ENCODE measurements at places on chromosomes 2 and 18.

GRCh38 chr2:223697892-223698645, 95.9 kb upstream of the SCG2 start:
- DNase-seq: peak; percentile 31

- no peak for DNase-seq
These were observed 339.5 kb upstream of the GCFC2 start for GRCh38 chr2:76050196-76050595.

DNA sequence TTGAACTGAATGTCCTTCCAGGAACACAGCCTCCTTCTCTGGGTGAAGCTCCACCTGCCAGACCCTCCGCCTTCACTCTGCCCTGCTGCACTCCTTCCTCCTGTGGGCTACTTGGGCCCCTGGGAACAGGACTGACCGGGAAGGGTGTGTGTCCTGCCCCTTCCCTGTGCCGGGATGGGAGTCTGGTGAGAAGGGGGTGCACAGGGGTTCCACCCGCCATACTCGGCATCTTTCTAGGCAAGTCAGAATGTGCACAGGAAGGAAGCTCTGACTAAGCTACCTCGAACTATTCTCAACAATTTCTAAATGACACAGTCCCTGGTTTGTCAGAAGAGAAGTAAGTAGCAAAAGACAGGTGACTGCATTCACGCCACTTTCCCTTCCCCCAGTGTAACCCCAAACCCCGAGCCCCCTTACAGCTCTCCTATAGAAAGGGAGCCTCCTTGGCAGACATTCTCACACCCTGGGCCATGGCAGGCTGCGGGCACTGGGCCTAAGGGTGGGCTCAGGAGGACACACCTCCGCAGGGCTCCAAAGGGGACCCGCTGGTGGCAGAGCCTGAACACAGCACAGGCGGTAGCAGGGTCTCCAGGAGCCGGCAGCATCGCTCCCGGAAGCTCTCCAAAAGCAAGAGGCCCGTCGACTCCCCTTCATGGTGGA, 184.1 kb downstream of the HDAC4 start:
- no peak for DNase-seq

DNA sequence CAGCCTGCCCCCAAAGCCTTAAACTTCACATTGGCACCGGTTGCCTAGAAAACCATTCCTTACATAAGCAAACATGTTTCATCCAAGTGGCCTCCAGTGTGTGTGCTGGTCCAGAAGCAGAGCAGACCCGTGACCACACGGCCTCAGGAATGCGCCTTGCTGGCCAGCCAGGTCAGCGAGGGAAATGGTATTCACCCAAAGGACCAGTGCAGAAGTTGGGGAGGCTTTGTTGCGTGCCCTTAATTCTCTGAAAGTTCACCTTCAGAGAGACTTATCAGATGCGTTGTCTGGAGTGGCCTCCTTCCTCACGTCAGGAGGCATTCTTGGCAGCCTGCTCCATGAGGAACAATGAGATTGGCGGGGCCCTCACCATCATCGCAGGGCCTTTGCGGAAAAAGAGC, 25.9 kb downstream of the NRP2 start:
- DNase-seq: no peak

DNA sequence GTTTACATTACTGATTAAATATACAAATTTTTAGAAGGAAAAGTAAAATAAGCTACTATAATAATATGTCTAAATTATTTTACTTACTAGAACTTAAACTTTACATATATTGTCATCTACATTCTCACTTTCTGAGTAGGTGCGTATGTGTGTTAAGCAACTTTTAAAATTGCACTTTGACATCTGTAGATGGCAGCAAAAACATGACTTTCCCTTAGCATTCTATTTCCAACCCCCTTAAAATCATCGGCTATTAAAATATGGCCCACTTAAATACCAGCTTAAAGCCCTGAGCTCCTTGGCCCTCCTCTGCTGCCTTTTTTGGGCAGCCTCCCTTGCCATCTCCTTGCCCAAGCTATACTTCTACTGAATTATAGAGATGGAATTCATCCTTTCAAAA, 78.0 kb downstream of the UPP2 start:
- DNase-seq: no peak

DNA sequence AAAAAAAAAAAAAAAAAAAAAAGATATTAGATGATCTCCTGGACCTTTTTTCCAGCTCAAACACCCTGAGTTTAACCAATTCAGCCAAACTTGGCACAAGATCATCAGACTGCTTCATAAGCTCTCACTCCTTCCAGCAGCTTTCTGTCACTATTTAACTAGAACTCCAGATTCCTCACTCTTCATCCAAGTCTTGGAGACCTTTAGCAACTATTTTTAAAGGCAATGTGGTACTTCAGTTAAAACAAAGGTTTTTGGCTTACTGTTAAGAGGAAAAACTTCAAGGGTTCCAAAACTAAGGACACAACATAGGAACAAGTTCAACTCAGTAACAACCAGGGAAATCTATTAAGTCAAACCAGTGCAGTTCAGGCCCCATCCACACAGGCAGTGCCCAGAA, 23.2 kb downstream of the LAMA1 start:
- DNase-seq: no peak

- no peak for DNase-seq
These were observed 154.7 kb upstream of the LRP1B start for GRCh38 chr2:142285480-142285879.

GRCh38 chr2:110204408-110205385, at the start of gene NPHP1:
NPHP1 (minus strand) TSS chr2:110205013; CDS start chr2:110204968, 45 bp downstream.
- peak; percentile 97 for DNase-seq

- DNase-seq: no peak
These were observed 96.1 kb downstream of the DDX1 start for GRCh38 chr2:15687720-15688119.

Measured in COLO829 (cell line).